NCI-H1092 (cell line): ENCODE measurements at places on chromosomes 4 and X.

GRCh38 chrX:71107245-71107644 lies 705 bp upstream of the CXorf65 start:
- DNase-seq = no peak

DNA sequence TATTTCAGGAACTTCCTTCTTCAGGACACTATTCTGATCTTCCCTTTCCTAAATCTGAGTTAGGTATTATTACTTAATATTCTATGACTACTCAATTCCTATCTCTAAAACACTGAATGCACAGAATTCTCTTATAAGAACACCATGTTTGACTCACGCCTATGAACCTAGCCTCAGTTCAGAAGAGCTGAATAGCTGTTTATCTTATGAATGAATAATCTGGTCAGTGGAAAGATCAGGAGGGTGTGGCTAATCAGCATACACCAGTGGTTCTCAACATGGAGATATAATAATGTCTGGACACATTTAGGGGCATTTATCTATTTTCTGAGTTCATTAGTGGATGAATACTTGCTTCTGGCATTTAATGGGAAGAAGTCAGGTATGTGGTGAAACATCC lies 24.2 kb downstream of the EPHA5 start:
- DNase-seq = no peak

DNA sequence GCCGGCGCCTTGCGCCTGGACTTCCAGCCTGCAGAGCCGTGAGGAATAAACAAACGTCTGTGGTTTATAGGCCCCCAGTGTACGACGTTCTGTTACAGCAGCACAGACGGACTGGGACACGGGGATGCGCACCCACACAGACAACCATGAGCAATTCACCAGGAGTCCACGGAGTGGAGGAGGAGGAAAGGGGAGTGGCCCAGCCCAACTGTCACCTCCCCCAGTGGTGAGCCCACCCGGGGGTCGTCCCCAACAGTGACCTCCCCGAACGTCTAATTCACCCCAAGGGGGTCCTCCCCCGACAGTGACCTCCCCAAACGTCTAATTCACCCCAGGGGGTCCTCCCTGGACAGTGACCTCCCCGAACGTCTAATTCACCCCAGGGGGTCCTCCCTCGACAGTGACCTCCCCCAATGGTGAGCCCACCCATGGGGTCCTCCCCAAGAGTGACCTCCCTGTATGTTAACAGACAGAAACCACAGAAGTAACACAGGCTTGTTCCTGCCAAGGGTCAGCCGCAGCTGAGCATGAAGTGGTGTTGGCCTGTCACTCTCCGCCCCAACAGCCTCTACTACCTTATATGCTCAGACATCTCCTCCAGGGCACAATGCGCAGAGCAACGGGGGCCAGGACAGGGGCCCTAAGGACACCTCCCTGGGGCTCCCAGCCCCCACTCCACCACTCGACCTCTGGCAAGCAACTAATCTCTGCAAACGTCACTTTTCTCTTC lies 6.2 kb downstream of the GAK start:
- no peak for DNase-seq

- no peak for DNase-seq
These were observed 325.2 kb downstream of the LDB2 start for GRCh38 chr4:16573206-16573605.

DNA sequence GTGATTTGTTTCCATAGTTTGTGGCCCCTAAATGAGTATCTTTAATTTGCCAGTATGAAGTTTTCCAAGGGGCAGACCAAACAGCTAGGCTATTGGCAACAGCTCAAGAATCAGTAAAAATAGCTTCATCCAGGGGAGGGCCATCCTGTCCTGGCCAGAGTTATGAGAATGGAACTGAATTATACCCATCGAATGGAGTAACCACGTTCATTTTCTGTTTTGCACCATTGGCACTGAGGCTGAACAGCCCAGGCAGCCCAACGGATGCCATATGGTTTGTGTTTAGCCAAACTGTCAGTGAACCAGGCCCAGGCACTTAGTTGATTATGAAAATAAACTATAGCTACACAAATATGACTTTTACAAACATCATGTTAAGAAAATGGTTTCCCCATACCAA lies 17.7 kb upstream of the ASB5 start:
- no peak for DNase-seq

- no peak for DNase-seq
These were observed 36.6 kb downstream of the GRSF1 start for GRCh38 chr4:70802928-70803580.

DNA sequence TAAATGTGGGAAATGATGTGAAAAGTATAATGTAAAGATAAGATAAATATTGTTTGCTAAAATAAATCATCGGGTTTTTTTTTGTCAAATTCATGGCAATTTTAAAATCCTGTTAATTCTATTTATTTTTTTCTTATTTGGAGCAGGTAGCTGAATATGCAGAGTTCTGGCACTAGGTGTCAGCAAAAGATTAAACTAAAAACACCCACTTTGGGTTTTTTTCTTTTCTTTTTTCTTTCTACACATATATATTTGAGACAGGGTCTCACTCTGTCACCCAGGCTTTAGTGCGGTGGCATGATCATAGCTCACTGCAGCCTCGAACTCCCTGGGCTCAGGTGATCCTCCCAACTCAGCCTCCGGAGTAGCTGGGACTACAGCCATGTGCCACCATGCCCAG lies 6.9 kb upstream of the RAP2C start:
- no peak for DNase-seq

DNA sequence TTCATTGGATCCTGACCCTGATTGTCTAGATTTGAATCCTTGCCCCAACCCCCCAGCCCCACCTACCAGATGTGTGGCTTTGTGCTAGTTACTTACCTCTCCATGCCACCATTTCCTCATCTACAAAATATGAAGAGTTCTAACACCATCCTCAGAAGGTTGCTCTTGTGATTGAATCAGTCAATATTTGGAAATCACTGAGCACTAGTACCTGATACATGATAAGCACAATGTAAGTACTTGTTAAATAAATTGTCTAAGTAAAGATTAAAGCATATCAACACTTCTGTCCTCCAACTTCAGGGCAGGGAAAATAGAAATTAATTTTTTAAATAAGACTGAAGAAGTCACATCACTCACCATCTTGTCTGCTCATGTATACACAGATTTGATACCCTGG lies 249.6 kb upstream of the KLF3 start:
- DNase-seq = no peak

DNA sequence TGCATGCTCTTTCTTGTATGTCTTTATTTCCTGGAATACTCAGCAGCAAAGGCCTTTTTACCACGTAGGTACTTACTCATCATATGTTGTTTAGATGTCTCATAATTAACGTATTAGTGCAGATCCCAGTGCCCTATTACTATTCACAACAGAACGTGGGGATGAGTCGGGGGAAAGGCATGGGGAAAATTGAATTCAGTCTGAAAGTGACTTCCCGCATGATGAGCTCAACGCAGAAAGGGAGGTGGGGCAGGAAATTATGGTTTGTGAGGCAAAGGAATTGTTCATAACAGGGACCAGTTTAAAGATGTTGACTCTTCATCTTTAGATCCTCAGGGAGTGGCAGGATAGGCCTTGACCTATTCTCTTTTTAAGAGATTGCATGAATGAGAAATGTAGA lies 2.0 kb upstream of the TMPRSS11D start:
- DNase-seq = no peak

DNA sequence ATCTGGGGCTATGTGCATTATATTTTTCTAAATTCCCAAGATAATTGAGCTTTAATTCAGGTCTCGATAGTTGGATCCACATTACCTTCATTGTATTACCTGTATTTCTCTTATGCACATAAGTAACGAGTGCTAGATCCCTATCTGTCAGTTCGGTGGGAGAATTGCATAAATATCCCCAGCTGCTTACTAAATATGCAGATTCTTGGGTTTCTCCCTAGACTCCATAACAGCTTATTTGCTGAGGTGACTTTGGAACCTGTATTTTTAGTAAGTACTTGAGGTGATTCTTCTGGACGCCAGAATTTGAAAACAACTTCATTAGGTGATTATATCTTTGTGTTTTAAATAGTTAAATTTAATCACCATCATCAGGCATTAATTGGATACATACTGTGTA lies 15.0 kb downstream of the UGT8 start:
- DNase-seq = no peak

DNA sequence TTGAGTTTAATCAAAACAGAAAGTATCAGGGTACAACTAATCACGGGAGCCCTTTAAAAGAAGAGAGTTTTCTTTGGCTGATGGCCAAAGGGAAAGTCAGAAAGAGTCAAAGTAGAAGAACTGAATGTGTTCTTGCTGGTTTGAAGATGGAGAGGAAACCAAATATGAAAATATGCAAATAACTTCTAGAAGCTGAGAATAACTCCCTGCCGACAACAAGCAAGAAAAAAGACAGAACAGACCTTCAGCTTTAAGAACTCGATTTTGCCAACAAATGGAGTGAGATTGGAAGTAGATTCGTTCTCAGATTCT lies 903.8 kb downstream of the STIM2 start:
- no peak for DNase-seq

DNA sequence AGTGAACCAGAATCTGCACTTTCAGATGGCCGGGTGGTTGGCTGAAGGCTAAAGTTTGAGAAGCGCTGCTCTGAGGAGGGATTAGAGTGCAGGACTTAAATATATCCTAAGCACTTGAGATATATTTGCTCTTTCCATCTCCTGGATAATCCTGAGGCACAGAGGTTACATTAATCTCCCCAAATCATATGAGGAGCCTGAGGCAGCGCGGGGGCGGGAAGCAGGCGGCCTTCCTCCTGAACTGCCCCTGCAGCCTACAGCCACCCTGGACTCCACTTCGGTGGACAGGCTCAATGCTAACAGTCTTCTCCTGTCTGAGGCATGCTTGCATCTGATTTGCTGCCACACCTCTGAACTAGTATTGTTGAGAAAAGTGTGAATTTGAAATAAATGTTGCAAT lies 72.5 kb downstream of the AFAP1 start:
- no peak for DNase-seq

- no peak for DNase-seq
These were observed 57.3 kb downstream of the AGA start for GRCh38 chr4:177384856-177385397.

DNA sequence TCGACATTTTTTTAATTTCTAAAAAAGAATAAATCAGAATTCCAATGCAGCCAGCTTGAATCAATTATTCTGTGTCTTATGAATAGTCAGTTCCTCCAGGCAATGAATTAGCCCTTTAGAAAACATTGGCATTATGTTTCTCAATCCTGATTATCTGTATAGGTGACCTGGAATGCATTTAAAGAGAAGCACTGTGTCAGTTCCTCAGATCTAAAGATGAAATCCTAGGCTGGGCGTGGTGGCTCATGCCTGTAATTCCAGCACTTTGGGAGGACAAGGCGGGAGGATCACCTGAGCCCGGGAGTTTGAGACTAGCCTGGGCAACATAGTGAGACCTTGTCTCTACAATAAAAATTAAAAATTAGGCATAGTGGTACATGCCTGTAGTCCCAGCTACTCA lies 43.5 kb downstream of the MND1 start:
- DNase-seq = no peak

GRCh38 chrX:11537141-11537540 lies 128.6 kb downstream of the ARHGAP6 start:
- DNase-seq = no peak
